NCI-H1930 (cell line): ENCODE measurements at places on chromosomes 11 and 22.

GRCh38 chr22:30193031-30193775 is 53.4 kb downstream of the LIF start:
- no peak for DNase-seq

DNA sequence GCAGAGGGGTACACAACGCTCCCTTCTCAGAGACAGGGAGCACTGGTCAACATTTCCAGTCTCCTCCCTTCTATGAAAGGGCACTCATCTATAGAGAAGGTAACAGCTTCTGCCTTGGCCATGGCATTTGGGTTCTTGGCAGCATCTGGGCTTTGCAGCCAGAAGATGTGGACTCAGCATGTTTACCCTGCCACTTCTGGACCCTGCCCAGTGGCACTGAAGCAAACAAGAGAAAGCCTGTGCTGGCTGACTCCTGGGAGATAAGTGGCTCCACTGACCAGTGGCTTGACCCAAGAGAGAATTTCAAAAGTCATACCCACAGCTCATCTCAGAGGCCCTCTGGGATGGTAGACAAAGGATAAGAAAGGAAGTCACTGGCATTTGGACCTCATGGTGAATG is 8.0 kb downstream of the CSNK2A3 start:
- no peak for DNase-seq

GRCh38 chr11:110524238-110524637 is 94.5 kb downstream of the FDX1 start:
- DNase-seq, result no peak

DNA sequence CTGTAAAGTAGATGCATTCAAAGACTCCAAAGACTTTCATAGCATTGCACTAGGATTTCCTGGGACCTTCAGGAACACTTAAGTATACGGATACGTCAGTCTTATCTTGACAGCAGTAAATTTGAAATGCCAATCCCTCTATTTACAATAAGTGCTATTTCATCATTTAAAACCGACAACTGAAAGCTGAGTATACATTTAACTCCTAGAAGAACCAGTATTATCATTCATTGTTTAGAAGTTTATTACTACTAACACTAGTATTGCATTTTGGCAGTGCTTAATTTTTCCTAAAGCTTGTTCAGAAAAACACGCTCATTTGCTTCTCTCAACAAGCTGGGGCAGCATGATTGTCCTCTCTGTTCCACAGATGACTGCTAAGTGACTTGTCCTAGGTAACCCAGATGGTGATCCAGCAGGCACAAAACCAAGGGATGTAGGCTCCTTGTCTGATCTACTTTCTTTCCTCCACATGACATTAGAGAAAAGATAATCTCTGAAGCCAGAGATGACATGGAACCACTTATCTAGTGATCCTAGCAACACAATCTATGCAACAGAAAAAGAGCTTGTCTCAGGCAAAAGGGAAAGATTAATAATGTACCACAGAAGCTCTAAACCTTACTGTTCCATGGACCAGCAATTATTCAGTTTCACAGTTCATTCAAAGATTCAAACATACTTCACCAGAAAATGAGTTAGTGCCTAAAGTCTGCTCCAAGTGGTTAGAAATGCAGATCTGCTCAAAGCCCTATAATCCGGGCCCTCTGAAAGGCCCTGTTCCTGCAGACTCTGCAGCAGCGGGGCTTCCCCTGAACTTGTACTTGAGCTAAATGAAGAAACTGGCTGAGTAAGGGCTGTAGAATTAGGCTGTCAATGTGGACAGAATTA is 5.2 kb downstream of the MAML2 start:
- DNase-seq, result no peak

GRCh38 chr22:39297490-39298240 is 21.8 kb downstream of the RPL3 start:
- no peak for DNase-seq

GRCh38 chr11:65223011-65223410 is 38.8 kb upstream of the POLA2 start:
- no peak for DNase-seq

- no peak for DNase-seq
Observed at GRCh38 chr22:30868663-30869385, 99.8 kb downstream of the MORC2 start.

GRCh38 chr11:37558619-37559210 is 960.7 kb upstream of the RAG2 start:
- DNase-seq, result no peak

GRCh38 chr11:134034496-134035381 is 34.1 kb upstream of the JAM3 start:
- DNase-seq, result no peak

GRCh38 chr11:40186437-40187263 is 1272.8 kb downstream of the LRRC4C start:
- DNase-seq, result no peak

DNA sequence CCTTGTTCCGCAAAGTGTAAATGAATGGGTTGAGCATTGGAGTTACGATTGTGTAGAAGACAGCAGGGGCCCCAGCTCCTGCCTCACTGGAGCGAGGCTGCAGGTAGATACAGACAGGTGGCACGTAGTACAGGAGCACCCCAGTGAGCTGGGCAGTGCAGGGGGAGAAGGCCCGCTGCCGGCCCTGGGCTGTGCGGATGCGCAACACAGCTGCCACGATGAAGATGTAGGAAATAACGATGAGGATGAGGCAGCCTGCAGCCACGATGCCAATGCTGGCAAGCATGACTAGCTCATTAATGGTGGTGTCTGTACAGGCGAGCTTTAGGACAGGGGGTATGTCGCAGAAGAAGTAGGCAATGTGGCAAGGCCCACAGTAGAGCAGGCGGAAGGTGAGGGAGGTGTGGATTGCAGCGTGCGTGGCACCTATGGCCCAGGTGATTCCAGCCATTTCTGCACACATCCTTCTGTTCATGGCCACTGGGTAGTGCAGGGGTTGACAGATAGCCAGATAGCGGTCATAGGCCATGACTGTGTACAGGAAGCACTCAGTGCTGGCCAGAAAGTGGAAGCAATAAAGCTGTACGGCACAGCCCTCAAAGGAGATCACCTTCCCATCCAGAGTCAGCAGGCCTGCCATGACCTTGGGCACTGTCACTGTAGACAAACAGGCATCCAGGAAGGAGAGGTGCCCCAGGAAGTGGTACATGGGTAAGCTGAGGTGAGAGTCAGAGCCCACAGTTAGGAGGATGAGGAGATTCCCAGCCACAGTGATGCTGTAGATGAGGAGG is 616 bp downstream of the OR10S1 start:
- DNase-seq, result no peak

- no peak for DNase-seq
Observed at GRCh38 chr22:38844315-38845003, 631 bp upstream of the NPTXR start.

- DNase-seq, result no peak
Observed at GRCh38 chr11:126140201-126140925, 71.1 kb downstream of the RPUSD4 start.

DNA sequence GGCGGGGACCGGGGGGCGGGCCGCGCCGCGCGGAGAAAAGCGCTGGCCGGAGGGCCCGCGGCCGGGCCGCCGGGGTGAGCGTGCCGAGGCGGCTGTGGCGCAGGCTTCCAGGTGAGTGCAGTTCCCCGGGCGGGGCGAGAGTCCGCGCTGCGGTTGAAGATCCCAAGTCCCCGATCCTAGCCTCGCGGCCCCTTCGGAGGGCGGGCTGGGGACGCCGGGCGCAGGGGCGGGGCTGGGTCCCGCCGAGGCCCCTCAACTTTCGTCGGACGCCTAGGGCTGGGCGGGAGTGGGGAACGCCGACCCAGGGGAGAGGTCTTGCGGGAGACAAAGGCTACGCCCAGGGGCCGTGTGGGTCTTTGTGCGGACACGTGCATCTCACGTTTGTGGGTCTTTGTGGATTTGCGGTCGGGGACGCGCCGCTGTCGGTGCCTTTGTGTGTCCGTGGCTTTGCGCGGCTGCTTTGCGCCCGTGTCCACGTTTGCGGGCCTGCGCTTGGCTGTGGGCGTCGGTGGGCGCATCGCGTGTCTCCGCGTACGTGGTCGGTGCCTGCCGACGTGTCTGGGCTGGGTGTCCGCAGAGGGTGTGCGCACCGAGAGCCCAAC is at the start of gene TSKU:
Gene TSKU (plus strand): TSS at position 63 of the 602 bp plus-strand sequence. CDS start 12,261 bp downstream, outside the sequence.
- no peak for DNase-seq

DNA sequence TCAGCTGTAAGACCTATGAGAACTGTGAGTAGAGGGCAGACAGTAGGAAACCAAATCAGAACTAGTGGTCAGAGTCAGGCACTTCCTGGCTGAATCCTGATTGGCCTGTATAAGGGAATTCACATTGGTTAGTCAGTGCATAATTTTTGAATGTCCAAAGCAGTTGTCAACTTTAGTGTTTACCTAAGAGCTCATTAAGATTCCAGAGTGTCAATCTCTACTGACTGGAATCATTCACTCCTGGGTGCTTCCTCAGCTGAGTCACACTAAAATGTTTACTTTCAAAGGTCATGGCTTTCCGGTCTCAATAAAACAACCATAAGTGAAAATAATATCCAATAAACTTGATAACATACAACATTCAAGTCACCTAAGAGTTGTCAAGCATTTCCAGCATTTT is 306.1 kb downstream of the C11orf87 start:
- no peak for DNase-seq

DNA sequence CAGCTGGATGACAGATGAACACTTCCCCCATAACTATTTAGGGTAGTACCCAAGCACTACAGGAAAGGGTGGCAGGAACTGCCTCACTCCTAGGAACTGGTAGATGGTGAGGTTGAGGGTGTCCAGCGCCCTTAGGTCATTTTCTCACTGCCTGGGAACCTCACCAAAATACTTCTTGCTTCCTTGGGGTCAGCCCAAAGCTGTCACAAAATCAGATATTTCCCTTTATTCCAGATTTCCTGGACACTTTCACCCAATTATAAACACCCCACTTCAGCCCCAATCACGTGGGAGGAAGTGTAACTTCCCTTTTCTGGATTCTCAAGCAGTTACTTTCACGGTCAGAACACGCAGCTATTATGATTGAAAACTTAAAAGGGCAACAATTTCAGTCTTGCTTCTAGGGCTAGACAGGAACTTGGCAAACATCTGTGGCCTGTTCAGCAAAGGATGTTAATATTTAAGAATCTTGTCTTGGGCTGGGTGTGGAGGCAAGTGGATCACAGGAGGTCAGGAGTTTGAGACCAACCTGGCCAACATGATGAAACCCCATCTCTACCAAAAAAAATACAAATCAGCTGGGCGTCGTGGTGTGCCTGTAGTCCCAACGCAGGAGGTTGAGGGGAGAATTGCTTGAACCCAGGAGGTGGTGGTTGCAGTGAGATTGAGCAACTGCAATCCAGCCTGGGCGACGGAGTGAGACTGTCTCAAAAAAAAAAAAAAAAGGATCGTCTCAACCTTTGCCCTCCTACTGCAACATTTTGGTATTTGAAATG is 4.0 kb downstream of the FTH1 start:
- no peak for DNase-seq

- no peak for DNase-seq
Observed at GRCh38 chr22:19086417-19086816, 35.8 kb downstream of the DGCR2 start.

GRCh38 chr11:47376525-47377371 is 1.6 kb downstream of the SPI1 start:
- DNase-seq, result no peak

GRCh38 chr11:34755671-34756070 is 134.8 kb downstream of the EHF start:
- DNase-seq, result no peak

DNA sequence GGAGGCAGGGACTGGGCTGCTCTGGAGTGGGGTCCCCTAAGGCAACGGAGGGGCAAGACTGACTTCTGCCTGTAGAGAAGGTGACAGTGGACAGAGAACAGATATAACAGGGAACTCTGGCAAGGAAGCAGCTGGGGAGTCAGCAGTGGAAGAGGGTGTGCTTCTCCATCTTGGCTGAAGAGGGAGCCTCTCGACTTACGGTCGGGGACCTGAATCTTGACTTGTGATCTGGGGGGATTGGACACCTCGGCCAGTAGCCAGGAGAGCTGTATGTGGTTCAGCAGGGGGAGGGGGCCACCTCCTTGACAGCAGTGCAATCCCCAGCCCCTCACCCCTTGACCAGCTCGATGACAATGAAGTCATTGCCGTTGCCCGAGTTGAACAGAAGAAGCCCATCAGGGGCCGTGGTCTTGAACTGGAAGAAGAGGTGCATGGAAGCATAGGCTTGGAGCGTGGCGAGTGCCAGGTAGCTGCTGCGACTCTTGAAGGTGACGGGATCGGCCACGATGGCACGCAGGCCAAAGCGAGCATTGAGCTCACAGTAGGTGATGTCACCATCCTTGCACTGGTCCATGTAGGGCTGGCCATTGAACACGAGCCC is 60.0 kb downstream of the SLC22A12 start:
- DNase-seq, result no peak

DNA sequence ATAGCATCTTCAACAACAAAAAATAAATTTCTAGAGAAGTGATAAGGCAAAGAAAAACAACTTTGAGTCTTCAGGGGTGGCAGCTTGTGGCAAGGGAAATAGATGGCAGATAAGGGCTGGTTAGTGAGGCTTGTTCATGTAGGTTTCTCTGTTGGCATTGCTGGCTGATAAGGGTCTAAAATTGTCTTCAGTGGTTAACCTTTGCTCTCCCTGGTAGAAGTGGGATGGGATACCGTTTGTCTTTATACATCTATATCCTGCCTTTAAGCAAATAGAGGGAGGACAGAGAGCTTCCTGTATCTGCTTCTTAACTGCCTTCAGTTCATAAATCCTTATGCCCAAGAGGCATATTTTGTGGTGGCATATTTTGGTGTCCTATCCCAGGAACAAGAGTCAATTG is 57.1 kb downstream of the TRAF6 start:
- no peak for DNase-seq

GRCh38 chr22:46780453-46780852 is 18.0 kb downstream of the TBC1D22A start:
- no peak for DNase-seq

DNA sequence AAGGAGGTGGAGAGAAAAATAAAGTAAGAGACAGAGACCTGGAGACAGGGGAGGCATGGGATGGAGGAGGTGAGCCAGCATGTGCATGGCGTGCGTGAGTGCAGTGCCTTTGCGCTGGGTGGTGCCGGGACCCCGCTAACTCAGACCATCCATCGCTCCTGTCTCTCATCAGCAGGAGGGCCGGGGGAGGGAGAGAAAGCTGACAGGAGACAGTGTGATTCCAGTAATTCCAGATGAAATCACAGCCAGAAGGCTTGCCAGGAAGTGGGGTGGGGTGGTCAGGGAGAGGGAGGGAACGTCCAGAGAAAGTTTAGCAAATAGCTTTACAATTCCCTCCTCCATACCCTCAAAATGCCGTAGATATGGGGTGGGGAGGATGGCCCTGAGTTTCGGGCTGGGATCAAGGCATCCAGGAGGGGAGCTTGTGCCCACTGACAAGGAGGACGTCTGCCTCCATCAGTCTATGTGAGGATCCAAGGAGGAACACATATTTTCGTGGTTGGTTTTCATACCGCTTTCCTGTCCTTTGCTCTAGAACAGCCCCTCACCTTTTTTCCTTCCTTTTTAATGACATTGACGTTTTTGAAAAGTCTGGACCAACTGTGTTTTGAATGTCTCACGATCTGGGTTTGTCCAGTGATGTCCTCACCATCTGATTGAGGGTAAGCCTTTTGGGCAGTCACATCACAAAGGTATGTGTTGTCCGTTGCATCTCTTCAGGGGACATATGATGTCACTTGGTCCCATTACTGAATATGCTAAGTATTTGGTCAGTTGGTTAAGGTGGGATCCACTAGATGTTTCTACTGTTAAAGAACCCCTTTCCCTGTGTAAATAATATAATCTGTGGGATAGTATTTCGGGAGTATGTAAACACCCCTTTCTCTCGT is 567.3 kb downstream of the MIAT start:
- no peak for DNase-seq
